SK-MEL-5 (cell line): ENCODE measurements at places on chromosomes 16 and 17. TPM values are rescaled to one million over a fixed set of nuclear protein-coding genes. Genes with fewer than 3 reads are reported as not detected.

DNA sequence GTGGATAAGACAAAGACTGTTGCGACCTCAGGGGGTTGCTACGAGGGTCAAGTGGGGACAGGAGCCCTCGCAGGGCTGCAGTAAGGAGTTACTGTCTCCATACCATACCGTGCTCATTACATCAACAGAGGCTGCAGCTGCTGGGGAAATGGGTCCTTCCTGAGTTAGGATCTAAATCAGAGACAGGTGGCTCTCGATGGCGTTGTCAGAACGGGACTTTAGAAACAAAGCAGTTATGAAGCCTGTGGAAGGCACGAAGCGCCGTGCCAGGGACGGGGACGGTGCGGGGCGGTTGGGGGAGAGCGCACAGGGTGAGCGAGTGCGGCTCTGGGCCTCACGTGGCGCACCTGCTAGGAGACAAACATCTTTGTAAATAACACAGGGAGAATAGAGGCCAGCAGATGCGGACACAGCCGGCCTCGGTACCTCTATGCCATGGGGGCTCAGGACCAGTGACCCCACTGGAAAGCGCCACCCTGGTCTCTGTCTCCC lies 34.4 kb downstream of the ZCCHC14 start:
- DNase-seq, result no peak

The SLC4A1 gene
- 0.05 TPM in 1 of 2 replicates, not detected in the other for total RNA-seq

The TTLL6 gene
- 1.7 and 2.1 TPM in 2 replicates for total RNA-seq

The GNAO1 gene
- 3.7 TPM in 2 replicates for total RNA-seq

The TRAF7 gene
- 59.3 and 62.4 TPM in 2 replicates for total RNA-seq

DNA sequence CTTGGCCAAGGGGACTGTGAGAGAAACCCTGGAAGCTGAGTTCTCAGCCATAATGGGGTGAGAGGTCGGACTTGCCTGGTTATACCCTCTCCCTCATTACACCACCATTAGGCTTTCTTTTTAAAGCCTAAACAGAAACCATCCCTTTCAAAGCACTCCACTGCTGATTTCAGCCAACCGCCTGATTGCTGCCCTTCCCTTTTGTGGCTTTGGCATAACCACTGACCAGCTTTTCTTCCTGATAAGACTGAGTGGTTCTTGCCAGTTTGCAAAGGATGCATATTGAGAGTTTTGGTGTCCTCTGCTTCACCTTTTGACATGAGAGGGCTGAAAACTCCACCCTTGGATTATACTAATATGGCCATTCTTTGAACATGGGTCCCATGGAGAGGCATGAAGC lies 308.2 kb upstream of the GOT2 start:
- no peak for DNase-seq

The TLCD3B gene
- total RNA-seq, result not detected in 2 replicates

The RAB11FIP4 gene
- total RNA-seq, result 48.8 and 50.4 TPM in 2 replicates

DNA sequence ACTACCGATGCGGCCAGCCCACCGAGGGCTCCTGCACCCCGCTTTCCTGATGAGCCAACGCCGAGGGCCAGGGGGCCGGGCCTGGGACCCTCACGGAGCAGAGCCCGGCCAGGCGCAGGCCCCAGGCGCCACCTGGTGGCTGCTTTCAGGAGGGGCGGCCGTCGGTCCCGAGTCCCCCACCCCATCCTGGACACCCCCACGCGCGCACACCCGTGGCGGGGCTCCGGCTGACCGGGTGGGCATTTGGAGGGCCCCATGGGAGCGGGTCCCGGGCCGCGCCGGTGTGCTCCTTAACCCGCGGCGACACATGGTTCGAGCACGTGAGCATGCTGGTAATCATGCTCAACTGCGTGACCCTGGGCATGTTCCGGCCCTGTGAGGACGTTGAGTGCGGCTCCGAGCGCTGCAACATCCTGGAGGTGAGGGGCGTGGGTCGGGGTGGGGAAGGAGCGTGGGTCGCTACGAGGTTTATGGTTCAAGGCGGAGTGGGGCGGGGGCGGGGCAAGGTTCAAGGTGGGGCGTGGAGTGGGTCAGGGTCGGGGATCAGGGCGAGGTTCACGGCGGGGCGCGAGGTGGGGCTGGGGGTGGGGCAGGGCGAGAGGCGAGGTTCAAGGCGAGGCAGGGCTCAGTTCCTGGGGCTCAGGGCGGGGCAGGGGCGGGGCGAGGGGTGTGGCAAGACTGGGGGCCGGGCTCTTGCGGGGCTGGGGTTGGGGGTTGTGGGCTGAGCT lies 30.2 kb downstream of the TPSG1 start:
- DNase-seq, result no peak

- no peak for DNase-seq
Observed at GRCh38 chr17:2980904-2981246, 82.5 kb downstream of the OR1D5 start.

The NPIPA3 gene
- total RNA-seq, result 0.26 and 1.8 TPM in 2 replicates

- peak; percentile 44 for DNase-seq
Observed at GRCh38 chr17:2053380-2054261, 1.3 kb upstream of the HIC1 start.

DNA sequence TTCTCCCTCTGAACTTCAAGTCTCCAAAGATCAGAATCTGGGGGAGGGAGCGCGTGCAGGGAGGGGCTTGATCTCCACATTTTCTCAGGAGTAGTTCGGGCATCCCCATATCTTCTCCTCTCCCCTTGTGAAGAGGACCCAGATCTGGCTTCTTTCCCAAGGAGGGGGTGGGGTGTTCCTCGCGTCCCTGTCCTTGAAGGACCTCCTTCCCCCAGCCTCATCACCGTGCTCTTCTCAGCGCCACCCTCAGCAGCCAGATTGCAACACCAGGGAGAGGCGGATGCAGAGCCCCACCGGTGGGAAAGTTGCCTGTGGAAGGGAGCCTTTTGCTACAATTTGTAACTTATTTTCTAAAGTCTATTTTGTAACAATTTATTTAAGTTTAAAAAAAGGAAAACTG lies 5.7 kb downstream of the PRSS53 start:
- DNase-seq, result no peak

The C17orf113 gene
- total RNA-seq, result 0.40 and 0.85 TPM in 2 replicates

DNA sequence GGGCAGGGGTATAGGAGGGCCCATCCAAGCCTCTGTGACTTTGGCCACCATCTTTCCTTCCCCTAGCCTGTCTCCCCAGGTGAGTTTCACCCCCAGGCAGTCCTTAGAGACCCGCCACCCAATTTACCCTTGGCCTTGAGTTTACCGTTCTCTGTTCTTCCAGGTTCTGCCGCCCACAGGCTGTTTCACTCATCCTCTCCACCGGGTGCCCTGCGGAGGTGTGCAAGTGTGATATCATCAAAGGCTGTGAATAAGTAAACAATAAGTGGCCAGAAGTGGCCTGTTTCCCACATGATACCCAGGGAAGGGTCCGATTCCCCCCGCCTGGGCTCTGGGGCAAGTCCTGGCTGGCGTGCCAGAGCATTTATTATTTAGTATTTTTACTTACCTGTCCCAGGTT lies 15.1 kb upstream of the TLCD3B start:
- DNase-seq, result no peak

The RABEP1 gene
- 38.4 and 50.9 TPM in 2 replicates for total RNA-seq

The CRHR1 gene
- total RNA-seq, result 0.27 and 0.48 TPM in 2 replicates

The TEKT3 gene
- 0.56 TPM in 1 of 2 replicates, not detected in the other for total RNA-seq

The UTS2R gene
- total RNA-seq, result not detected in 2 replicates

The CTRB1 gene
- not detected in 2 replicates for total RNA-seq

The CES4A gene
- not detected in 2 replicates for total RNA-seq

DNA sequence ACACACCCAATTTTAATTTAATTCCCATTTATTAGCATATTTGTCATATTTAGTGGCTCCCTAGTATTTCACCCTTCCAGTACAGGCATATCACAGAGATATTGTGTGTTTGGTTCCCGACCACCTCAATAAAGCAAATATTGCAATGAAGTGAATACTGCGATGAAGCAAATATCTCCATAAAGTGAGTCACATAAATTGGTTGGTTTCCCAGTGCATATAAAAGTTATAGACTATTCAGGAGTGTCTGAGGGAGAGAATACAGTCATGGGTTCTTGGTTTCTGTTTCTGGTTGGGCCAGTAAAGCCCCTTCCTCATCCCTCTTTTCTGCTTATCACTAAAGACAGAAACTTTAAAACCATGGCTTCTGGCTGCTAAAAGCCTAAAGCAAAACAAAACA lies 295.4 kb upstream of the AXIN2 start:
- DNase-seq, result no peak

The UMOD gene
- not detected in 2 replicates for total RNA-seq

- DNase-seq, result no peak
Observed at GRCh38 chr17:77371117-77371887, 230.5 kb downstream of the SEC14L1 start.

DNA sequence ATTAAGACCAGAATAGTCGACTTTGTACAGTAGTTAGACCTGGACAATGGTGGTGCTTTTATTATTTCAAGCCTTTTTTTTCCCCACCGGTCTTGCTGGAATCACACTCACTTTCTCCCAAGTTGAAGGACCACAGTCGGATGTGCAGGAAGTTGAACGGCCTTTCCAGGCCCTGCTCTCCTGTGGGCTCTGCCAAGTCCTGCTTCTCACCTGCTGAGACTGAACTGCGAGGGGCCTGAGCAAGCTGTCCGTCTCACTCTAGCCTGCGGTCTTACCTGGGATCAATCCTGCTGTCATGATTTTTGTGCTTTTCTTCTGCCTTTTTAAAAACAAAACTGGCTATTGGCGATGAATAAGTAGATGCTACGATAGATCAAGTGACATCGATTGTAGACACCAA lies 1.3 kb downstream of the TLCD3A start:
- no peak for DNase-seq

The CDH5 gene
- total RNA-seq, result not detected in 2 replicates

The LRRC46 gene
- total RNA-seq, result not detected in 2 replicates

DNA sequence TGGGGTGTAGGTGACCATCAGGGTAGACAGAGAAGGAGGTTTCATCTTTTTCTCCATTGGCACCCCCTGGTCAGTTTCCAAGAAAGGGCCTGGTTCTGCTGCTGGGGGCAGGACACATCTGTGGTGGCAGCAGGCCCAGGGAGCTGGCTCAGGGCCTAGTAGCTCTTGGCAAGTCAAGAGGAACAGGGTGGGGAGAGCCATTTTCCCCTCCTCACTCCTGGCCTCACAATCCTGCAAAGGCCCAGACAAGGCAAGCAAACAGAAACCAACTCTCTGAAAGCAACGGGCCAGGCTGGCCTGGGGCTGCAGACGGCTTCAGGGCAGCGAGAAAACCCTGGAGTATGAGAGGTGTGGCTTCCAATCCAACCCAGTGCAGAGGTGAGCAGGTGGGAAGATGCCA lies 192.9 kb upstream of the DYNLRB2 start:
- DNase-seq, result no peak

GRCh38 chr17:29565643-29566472 lies 979 bp downstream of the ABHD15 start:
- no peak for DNase-seq

GRCh38 chr16:67173808-67174705 lies 3.7 kb downstream of the NOL3 start:
- DNase-seq, result peak; percentile 80

DNA sequence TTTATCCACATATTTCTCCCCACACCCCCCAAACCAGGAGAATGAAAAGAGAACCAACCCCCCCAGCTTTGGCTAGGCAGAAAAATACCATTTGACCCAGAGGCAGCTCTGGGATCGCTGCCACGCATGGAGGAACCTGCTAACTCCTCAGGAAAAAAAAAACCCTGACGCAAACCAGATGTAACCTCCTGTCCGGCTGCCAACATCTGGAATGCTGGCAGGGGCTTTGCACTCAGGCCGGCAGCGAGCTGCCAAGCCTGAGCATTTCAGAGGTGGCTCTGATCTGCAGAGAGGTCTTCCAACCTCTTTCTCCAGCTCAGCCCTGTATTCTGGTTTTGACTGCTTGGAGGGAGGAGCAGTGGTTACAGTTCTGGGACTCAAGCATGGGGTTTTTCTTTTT lies 8.2 kb downstream of the IGFBP4 start:
- DNase-seq, result no peak

The SEC14L5 gene
- 0.21 and 0.24 TPM in 2 replicates for total RNA-seq

- DNase-seq, result no peak
Observed at GRCh38 chr16:12674071-12674470, 129.6 kb downstream of the CPPED1 start.

The HOXB7 gene
- 8.9 and 12.1 TPM in 2 replicates for total RNA-seq

The EVI2B gene
- not detected in 2 replicates for total RNA-seq

DNA sequence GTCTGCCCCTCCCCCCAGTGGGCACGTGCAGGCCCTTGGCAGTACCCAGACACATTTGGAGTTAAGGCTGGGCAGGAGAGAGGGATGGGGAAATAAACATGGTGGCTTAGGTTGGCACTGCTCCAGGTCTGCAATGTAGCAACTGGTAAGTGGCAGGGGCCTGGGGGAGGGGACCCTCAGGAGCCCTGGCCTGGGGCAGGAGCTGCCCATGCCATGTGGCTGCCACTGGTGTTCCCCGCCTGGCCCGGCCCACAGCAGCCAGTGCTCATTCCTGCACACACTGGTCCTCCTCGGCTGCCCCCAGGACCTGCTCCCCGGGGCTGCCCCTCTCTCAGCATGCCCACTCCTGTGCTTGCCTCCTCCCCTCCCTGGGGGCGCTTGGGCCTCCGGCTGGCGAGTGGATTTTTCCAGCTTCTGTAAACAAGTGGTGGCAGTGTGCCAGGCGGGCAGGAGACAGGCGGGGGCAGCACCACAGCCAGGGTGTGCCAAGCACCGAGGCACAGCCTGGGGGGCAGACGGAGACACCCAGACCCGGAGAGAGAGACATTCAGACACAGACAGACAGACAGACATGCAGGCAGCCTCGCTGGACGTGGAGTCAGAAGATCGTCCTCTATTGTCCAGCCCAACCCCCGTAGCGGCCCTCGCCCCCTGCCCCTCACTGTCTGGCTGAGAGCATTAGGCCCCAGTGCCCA lies 9.4 kb downstream of the THRA start:
- peak; percentile 32 for DNase-seq

- DNase-seq, result no peak
Observed at GRCh38 chr17:79164913-79165695, 90.5 kb downstream of the ENGASE start.

DNA sequence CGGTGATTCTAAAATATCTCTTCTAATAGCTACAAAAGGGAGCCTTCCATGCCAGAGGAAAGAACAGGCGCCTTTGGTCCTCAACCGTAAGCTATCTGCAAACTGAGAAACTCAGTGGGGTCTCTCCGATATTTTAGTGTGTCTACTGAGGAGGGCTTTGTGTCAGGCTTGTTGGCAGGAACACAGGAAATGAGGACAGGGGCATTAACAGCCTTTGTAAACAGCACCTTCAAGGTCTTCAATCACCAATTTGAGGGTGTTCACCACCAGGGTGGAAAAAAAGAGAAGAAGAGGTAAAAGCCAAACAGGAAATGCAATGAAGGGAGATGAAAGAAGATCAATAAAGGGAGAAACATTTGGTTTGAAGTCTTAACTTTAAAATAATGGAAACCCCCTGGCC lies 580.1 kb upstream of the SALL1 start:
- no peak for DNase-seq

- no peak for DNase-seq
Observed at GRCh38 chr17:37182786-37183465, 192.9 kb upstream of the C17orf78 start.
